Glomerular endothelial cell (primary cell): ENCODE measurements at places on chromosomes 7 and 10. TPM values are rescaled to one million over a fixed set of nuclear protein-coding genes. Genes with fewer than 3 reads are reported as not detected.
A peak's percentile ranks its signal among the peaks of the same experiment; 100 is the strongest.

DNA sequence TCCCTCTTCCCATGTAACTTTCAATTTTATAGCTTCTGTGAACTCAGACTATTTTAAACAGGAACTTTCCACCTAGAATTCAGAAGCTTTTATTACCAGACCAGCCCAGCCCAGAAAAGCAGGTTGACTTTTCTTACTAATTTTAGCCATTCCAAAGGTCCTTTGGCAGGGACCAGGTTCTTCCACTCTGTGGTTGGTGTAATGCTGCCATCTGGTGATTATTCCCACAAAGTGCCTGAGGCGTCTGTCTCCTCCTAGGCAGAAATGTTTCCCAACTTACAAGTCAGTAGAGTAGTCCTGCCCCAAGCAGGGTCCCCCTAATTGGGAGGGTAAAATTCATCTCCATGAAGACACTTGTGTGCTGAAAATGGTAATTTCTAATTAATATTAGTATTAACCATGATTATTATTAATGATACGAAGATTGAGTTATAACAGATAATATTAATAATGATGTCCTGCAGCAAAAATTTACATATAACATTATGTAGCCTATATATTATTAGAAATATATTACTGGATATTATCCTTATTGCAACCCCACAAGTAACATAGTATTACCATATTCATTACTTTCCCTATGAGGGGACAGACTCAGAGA is 53.0 kb upstream of the PPP1R17 start:
- peak; percentile 3 for DNase-seq

DNA sequence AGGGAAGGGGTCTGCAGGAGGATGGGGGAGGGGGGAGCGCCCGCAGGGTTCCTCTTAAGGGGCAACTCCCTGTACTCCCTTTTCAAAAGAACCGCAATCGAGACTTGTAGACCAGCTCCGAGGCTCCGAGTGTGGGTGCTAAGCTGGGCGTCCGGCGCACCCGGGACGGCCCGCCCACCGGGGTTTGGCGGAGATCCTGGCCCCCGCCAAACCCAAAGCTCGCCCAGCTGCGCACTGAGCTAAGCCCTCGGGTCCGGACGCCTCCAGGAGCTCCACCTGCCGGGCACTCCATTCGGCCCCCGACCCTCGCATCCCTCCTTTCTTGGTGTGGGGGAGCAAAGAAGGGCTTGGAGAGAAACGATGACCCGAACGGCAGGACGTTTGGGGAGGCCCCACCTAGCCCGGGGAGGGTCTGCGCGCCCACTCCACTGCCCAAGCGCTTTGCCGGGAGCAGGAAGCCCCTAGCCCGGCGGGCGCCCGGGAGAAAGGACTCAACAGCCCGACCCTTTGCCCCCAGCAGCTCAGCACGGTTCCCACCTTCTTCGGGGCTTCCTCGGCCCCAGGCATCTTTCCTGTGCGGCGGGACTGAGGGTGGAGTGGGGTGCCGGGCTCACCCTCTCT is 651 bp downstream of the AFAP1L2 start:
- no peak for DNase-seq

DNA sequence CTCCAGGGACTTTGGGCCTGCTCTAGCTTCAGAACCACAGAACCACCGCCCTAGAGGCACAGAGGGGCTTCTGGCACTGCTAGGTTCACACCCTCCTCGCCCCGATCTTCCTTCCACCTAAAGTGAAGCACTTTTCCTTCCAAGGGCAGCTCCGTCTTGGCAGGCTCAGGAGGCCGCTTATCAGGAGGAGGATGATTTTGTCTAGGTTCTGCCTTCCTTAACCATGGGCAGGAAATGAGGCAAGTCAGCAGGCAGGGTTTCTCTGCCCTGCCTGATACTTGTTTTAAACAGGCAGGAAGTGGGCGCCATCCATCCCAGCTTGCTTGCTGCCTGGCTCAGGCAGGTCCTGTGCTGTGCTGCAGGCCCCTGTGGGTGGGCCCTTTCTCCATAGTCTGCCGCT is 8.3 kb upstream of the ATP6V0E2 start:
- no peak for DNase-seq

DNA sequence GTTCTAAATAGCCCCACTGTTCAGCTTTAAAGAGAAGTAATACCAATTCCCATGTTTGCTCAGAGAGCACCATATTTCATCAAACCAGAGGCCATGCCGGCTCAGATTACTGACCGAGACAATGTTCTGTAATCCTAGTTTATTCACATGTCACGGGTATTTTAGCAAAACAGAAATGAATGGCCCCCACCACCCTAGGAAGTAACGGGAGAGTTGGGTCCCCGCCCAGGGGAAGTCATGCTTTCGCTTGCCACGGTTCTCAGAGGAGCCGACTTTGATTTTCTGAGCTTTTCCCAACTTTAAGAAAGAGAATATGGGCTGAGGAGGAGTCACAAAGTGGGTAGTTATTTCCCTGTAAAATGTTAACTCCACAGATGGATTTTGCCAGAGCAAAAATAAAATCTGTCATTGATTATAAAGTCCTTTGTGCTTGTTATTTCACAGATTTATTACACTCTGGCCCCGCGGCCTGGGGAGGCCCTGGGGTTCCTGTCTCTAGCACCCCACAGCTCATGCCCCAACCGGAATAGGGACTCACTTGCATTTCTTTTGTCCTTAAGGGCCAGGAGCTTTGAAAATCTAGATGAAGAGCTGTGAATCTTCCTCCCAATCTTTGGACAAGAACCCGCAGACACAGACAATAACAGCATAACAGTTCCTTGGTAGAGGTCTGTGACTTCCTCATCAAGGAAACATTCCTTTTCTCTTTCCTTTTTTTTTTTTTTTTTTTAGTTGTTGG is 3.7 kb upstream of the GDF10 start:
- DNase-seq = no peak

GRCh38 chr10:119377958-119378736 is 164.4 kb downstream of the RGS10 start:
- no peak for DNase-seq

GRCh38 chr7:21507627-21508343 is 35.1 kb upstream of the DNAH11 start:
- DNase-seq = peak; percentile 27

GRCh38 chr7:131657881-131658280 is 101.5 kb upstream of the PODXL start:
- no peak for DNase-seq

GRCh38 chr10:119203006-119203405 is 4.4 kb upstream of the GRK5 start:
- DNase-seq = no peak

DNA sequence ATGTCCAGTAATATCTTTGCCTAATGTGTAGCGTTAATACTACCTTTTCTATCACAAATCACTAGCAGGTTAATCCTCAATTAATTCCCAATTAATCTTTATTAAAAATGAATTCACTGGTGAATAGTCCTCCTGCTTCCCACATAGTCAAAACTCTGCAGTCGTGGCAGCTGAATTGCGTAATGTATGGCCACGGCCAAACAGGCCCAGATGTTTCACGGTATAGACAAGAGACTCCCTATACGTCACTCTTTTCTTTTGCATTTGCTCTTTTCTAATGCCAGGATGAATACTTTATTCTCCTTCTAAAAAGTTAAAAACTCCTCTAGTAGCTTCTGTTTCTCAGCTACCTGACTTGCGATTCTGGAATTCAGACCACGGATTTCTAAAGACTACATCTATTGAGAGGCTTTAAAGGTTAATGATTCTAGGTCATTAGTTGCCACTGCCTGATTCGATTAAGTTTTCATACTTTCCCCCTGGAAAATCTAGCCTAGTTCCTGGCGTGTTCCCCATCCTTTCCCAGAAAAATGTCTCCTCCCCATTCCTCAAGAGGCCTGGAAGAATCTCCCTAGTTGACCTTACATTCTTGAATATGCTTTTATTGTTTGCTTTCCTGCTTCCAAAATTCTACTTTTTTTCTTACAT is 16.9 kb downstream of the MEOX2 start:
- no peak for DNase-seq

DNA sequence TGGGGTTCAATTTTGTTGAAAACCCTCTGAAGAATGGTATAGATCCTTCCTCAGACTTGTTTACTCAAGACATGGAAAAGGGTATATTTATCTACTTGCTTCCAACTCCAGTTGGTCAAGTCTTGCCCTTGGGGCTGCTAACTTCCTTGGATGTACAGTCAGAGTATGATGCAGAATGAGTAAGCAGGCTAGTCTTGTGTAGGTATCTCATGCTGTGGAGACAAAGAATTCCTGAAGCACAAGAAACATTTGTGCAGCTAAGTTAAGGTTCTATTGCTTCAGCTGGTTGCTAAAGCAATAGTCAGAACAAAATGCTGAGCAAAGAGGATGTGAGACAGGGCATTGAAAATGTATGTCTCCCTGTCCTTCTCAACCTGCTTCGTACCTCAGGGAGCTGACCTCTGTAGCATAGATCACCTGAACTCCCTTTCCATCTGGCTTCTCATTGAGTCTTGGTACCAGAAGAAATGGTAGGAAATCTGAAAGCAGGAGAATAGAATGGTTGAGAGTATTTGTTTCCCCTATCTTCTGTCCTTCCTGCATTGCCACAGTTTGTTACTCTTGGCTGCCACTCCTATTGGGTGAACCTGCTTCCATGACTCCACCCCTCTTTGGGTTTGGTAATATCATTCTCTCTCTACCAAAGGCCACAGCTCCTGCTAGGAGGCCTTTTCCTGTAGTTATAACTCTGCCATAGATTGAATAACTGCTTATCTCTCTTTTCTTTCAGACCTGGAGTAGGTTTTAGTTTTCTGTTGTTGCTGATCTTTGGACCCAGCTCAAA is 346.0 kb downstream of the PHF14 start:
- DNase-seq = no peak

DNA sequence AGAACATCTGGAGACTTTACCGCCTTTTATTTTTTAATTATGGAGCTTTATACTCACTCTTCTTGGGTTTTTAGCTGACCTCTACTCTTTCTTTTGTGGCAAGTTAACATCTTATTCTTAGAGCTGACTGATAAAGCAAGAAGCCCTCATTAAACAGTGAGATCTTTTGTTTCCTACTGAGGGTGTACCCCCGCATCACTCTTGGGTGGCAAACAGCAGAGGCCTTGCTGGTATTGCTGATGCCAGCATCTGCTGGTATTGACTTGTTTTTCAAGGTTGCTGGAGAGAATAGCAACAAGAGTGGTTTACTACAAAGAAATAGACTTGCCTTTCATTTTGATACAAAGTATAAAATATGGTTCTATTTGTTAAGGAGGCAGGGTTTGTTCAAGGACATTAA is 154.7 kb downstream of the ARID5B start:
- DNase-seq = no peak

DNA sequence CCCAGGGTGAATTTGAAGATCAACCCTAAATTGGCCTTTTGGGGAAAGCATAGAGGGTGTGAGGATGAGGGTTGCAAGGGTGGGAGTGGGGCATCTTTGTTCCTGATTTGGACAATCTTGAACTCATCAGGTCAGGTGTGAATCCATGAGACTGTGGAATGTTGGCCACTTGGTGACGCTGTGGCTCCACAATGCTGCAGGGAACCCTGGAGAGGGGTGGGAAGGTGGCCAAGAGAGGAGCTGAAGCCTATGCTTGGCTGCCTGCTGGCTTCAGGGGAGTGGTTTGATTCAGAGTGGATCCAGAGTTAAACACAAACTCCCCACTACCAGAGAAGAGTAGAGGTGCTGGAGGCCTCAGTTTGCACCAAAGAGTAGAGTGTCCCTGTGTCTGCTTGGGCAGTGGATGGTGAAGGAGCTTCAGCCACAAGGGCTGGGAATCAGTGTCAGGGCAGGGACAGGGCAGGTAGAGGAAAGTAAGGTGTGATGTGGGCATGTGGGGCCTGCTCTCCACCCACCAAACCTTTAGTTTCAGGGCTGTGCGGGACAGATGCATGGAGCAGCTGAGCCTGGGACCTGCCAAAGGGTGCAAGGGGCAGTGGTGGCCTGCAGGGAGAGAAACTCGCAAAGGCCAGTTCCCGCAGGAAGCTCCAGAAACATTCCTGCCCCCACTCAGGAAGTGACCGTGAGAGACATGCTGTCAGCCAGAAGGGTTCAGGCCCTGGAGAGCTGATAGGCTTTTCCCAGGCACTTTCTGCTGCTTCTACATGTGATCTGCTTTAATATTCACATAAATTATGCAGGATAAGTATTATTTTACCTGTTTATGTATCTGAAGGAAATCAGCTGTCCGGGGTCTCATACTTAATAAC is 81.0 kb upstream of the PRSS58 start:
- DNase-seq = no peak

GRCh38 chr10:15815242-15815885 is 44.9 kb downstream of the MINDY3 start:
- no peak for DNase-seq

- DNase-seq = no peak
Measured at GRCh38 chr7:80374321-80374720, 137.5 kb downstream of the GNAT3 start.

GRCh38 chr7:107025449-107026103 is 18.9 kb upstream of the PRKAR2B start:
- no peak for DNase-seq

DNA sequence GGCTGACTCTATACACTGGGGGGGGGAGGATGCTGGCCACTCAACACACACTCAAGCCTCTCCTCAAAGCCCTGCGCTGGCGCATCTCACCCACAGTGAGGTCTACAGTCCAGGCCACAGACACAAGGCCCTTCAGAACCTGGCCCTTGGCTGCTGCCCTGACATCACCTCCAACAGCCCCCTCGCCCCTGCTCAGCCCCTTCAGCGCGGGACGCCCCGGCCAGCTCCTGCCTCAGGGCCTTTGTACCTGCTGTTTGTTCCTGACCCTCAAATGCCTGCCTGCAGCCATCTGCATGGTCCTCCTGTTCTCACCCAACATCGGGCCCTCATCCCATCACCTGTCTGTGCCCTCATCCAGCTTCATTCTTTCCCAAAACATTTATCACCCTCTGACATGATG is 572.6 kb downstream of the DNAJB6 start:
- no peak for DNase-seq

DNA sequence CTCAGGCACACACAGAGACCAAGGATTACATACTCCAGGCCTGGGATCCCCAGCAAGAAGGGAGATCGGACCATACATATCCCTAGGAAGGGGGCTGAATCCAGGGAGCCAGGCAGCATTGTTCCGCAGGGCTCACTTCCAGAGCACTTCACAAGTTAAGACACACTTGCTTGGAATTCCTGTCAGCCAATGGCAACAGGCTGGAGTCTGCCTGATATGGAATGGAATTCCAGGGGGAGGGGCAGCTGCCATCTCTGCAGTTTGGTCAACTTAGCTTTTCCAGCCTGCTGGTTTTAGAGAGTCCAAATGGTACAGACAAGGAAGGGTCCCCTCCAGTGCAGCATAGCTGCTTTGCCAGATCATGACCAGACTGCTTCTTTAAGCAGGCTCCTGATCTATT is 290.0 kb upstream of the GLI3 start:
- DNase-seq = no peak

- DNase-seq = no peak
Measured at GRCh38 chr7:55254242-55254595, 110.9 kb upstream of the LANCL2 start.

The PRKCQ gene
- total RNA-seq = 1.8 and 1.9 TPM in 2 replicates

The NCOA4 gene
- 142 and 174 TPM in 2 replicates for total RNA-seq

The STRIP2 gene
- total RNA-seq = 5.8 and 7.2 TPM in 2 replicates

The HHEX gene
- total RNA-seq = 46.6 and 76.5 TPM in 2 replicates

The COL26A1 gene
- total RNA-seq = not detected in 2 replicates

The SYT15 gene
- 0.29 TPM in 1 of 2 replicates, not detected in the other for total RNA-seq

The NKX6-2 gene
- 0.05 TPM in 1 of 2 replicates, not detected in the other for total RNA-seq

The C7orf33 gene
- total RNA-seq = not detected in 2 replicates

The LIPM gene
- total RNA-seq = not detected in 2 replicates

The SPDYE3 gene
- not detected in 2 replicates for total RNA-seq
